Left hindlimb (tissue), 1 donor: ENCODE measurements at places on chromosomes 3 and 15.

- no peak for DNase-seq
These were observed 40.7 kb downstream of the GLCE start for GRCh38 chr15:69200832-69201745.

DNA sequence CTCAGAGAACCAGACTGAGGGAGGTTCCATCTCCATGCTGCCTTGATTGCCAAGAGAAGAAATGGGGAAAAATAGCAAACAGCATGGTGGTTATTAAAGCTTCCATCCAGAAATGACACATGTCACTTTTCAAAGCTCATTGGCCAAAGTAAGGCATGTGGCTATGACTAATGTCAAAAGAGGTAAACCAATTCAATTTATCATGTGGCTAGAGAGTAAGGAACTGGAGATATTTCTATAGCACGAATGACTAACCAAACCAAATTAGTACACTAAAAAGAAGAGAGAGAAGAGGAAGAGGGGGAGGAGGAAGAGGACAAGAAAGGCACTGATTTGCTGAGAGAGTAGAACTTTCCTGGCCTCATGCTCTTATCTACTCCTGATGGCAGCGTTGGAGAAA, 115.2 kb upstream of the SLC6A11 start:
- no peak for DNase-seq

DNA sequence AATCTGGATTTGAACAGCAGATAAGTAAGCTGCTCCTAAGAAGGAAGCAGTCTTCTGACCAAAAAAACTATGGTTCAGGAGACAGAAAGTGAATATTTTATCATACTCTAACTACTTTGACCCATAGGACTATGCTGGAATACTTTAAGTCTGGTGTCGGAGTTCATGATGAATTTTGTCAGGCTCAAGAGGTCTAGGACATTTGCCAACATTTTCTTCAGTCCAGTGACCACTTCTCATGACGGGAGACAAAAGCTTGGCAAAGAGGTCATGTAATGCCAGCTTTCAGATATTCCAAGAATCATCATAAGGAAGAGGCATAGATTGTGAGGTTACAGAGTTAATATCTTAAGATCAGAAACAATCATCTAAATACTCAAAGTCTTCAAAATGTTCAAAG, 20.5 kb upstream of the DCBLD2 start:
- DNase-seq = no peak

DNA sequence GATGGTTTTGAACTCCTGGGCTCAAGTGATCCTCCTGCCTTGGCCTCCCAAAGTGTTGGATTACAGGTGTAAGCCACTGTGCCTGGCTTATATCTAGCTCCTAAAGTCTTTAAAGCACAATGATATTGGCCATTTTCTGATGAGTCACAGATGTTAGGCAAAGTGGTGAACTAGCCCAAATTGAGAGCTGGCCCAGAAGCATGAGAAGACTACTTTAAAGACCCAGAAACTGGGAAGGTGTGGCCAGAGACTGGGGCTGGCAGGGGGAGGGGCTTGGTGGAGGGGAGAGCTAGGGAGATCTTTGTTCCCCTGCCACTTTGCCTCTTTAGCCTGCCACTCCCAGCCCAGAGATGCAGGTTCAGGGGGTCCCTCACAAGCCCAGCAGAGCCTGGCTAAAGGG, 21.6 kb downstream of the CHRNA3 start:
- DNase-seq = no peak

DNA sequence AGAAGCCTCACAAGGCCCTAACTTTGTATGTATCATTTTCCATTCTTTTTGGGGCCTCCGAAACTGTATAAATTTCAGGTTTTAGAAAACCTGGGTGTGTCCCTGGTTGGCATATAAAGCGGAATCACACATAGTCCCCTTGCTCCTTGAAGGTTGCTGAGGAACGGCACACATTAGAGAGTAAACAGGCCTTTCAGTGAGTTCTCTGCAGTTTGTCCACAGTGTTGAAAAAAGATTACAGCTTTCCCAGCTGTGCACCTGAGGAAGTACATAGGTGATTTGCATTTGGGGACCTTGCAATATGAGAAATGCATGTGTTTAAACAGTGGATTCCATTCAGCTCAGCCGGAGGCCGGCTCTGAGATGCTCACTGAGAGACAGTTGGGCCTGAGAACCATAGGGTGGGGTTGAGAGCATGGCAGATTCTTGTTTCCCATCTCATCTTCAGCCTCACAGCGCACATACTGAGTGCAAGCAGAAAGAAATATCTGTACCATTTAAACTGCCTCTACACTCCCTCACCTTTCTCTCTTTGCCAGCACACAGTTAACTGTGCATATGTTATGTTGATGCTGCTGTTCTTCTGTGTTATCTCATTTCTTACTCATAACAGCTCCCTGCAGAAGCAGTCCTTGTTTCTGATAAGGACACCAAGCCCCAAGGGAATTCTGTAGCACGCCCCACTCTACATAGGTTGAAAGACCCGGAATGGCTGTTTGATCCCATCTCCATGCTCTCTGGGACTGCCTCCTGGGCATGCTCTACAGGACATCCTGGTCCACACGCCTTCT, 60.4 kb downstream of the BOC start:
- DNase-seq = no peak

DNA sequence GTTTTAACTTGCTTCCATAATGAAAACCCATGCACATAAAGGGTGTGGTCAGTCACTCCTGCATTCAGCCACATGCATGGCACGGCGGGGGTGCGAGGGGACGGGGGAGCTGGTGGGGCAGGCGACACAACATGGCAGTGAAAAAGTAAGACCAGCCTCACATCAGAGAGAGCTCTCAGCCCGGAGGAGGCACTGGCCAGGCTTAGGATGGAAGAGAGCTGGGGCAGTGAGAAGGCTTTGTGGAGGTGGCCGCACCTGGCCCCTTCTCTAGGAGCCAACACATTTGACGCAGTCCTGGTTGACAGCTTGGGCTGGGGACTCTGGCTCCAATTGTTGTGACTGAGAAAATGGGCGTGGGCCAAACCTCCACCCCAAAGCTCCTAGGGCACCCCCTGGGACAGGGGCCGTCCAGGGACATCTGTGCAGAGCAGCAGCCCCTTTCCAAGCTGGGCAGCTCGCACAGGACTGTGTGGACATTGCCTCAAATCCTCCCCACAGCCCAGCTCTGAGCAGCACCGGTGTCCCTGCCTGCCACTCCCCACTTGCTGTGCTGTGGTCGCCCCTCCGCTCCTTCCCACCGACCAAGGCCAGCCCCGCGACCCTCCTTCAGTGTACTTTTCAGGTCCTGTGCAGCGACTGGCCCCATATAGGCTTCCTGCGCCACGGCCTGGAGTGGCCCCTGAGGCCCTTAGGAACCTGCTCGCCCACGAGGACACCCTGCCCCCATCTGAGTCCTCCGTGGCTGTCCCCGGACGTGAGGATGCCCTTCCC, 126.0 kb upstream of the IQSEC1 start:
- no peak for DNase-seq

DNA sequence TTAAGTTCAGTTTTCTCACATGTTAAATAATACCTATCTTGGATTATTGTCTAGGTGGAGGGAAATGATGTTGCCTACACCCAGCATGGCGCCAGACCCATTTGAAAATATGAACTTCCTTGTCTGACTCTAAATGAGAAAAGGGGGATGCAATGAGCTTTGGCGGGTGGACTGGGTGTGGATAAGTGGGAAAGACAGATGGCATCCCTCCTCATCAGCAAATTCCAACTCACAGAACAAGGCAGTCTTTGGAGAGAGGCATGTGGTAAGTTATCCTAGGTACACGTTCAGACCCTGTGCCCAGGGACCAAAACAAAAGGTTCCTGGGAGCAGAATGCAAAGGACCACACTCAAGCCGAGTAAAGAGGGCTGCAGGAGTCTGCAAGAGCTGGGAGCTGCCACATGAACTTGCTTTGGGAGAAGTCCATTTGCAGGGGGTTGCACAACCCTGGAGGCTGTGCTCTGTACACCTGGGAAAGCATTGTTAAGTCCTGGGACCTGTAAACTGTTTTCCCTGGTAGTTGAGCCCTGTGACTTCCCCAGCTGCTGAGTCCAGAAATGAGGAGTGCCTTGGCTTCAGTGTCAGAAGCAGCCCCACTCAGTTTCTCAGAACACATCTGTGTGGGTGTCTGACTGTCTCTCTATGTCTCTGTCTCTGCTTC, 102.3 kb upstream of the TPM1 start:
- DNase-seq = no peak

DNA sequence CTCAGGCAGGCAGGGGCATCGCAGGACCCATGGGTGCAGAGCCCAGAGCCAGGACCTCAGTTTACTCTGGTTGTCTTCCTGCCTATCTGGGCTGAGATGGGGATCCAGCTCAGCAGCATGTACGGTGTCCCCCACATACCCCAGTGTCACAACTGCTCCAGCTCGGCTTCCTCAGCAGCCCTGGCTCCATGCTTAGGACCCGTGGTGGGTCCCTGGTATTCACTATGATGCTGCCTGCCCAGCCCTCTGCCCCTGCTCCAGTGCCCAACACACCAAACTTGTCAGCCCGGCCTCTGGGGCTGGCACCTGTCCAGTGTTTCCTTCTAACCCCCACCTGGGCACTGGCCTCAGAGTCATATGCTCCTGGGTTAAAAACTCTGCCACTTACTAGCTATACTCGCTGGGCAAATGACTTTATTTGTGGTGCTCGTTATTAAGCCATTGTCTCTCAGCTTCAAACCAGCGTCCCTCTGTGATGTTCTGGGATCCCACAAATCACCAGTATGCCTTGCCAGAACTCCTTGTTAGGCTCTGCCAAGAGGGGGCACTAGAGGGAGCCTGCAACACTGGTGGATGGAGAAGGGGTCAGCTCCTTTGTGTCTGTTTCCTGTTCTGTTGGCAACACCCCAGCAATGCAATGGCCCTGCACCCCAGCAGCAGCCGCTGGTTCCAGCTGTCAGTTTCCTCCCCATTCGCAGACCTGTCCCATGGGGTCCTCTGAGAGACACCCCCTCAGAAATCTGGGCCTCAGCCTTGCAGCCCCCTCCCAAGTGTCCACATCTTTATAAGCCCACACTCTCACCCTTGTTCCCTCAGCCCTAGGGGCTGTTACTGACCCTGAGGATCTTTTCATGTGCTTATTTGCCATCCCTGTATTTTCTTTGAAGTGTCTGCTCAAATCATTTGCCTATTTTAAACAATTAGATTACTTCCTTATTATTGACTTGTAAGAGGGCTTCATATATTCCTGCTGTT, 24.1 kb upstream of the MRPS22 start:
- DNase-seq = no peak

GRCh38 chr15:27396521-27396920, 425.5 kb downstream of the GABRG3 start:
- DNase-seq = no peak

DNA sequence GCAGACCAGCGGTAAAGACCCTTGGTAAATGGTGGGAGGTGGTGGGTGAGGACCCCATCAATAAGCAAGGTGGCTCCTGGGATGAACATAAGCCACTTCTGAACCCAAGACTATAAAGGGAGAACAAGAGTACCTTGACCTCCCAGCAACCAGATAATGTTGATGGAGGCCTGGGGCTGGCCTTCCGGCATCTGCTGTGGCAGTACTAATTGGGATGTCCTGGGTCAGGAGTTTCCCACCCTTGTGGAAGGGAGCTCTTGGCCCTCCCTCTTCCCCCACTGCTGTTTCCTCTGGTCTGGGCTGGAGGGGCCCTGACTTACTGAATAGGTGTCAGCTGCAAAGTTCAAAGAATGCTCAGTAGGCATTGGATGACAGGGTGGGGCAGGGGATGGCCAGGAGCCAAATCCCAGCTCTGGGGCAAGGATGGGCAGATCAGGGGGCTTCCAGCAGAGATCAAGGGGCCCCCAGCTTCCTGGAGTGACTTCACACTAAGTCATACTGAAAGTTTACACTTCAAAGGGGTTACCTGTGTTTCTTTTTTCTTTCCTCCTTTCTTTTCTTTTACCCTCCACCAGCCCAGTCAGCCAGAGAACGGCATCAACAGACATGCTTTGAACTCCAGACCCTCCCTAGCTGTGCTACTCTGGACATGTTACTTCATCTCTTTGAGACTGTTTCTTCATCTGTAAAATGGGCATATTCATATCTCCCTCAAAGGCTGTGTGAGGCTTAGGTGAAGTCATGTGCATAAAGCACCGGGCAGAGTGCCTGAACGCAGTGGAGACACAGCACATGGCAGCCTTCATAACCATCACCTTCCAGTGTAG, 1.5 kb downstream of the RBP1 start:
- DNase-seq = no peak

DNA sequence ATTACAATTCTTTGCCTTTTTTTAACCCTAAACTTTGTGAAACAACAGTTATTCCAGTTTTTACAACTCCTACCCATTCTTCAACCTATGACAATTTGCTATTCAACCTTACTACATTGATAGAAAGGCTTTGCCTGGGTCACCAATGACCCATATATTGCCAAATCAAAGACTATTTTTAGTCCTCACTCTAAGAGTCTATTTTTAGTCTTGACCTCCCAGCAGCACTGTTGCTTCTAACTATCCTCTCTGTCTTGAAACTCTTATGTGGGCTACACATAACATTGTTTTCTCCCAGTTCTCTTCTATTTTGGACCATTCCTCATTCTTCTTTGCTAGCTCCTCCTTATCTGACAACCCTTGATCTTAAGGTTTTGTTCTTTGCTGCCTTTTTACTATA, 71.4 kb downstream of the C3orf80 start:
- no peak for DNase-seq

GRCh38 chr3:42780892-42781700, 8.0 kb upstream of the CCDC13 start:
- no peak for DNase-seq

DNA sequence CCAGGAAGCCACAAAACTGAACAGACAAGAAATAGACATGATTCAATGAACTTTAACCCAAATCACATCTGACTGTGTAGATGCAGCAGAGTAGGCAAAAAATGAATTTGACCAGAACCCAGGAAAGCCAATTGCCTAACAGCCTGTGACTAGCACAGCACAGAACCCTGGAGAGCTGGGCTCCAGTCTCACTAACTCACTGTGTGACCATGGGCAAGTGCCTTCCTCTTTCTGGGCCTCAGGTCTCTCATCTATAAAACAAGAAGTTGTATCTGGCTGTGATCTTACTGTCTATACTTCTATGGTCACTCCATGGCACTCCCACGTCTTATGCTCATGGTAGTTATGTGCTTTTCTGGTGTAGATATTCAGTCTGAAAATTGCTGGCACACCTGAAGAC, 48.1 kb upstream of the USP3 start:
- no peak for DNase-seq

GRCh38 chr3:45367453-45367871, 20.9 kb upstream of the LARS2 start:
- DNase-seq = no peak

GRCh38 chr3:182843478-182843877, 50.2 kb downstream of the ATP11B start:
- no peak for DNase-seq

- peak; percentile 42 for DNase-seq
These were observed 648 bp downstream of the AMIGO3 start for GRCh38 chr3:49718858-49719213.

DNA sequence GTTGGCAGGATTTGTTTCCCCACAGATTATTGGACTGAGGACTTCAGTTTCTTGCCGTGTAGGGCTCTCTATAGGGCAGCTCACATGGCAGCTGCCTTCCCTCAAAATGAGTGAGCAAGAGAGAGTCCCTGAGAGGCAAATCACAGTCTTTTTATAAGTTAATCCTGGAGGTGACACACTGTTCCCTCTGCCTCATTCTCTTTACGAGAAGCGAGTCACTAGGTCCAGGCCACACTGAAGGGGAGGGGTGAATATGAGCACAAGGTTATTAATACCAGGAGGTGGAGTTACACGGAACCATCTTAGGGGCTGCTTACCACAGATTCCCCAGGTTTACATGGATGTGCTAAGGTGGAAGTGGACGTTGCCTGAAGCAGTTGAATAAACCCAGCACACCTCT, 77.0 kb downstream of the LPP start:
- DNase-seq = no peak
